ENCODE measurements at places on chromosomes 2 and 18. TPM values are rescaled to one million over a fixed set of nuclear protein-coding genes. Genes with fewer than 3 reads are reported as not detected.
A peak's percentile ranks its signal among the peaks of the same experiment; 100 is the strongest.

IL36G gene
- not detected for total RNA-seq

DNA sequence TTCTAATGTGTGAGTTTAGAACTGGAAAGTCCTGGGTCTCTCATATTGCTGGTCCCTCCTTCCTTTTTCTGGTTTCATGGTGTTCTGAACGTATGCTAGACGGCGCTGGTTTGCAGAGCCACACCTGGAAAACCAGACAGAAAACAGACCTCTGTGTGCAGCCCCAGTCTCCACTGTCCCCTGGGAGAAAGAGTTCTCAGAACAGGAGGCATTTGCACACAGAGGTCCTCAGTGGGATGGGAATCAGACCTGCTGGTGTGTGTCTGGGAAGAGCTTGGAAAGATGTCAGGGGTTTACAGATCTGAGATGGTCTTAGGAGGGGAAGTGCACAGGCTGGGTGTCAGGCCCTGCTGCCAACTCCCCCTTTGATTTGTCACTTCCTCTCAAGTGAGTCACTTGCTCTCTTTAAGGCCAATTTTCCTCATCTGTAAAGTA, 14.9 kb upstream of the MBP start:
- no peak for DNase-seq

- DNase-seq: no peak
Observed at GRCh38 chr2:75559680-75560021, 1.1 kb downstream of the EVA1A start.

GRCh38 chr2:200051611-200051945, 96.2 kb downstream of the MAIP1 start:
- DNase-seq: no peak

DNA sequence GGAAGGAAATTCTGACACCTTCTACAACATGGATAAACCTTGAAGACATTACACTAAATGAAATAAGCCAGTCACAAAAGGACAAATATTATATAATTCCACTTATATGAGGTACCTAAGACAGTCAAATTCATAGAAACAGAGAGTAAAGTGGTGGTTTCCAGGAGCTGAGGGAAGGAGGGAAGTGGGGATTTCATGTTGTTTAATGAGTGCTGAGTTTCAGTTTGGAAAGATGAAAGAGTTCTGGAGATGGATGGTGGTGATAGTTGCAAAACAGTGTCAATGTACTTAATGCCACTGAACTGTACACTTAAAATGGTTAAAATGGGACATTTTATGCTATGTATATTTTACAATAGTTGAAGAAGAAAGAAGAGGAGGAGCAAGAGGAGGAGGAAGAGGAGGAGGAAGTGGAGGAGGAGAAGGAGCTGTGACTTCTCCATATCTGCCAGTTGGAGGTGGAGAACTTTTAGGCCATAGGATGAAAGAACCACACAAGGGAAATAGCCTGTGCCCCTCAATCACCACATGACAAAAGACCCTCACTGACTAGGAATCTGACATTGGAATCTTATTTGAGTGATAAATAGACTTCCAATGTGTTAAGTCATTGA, 55.3 kb upstream of the LGALSL start:
- DNase-seq: no peak

- DNase-seq: no peak
Observed at GRCh38 chr2:134683561-134684112, 35.2 kb downstream of the TMEM163 start.

DNA sequence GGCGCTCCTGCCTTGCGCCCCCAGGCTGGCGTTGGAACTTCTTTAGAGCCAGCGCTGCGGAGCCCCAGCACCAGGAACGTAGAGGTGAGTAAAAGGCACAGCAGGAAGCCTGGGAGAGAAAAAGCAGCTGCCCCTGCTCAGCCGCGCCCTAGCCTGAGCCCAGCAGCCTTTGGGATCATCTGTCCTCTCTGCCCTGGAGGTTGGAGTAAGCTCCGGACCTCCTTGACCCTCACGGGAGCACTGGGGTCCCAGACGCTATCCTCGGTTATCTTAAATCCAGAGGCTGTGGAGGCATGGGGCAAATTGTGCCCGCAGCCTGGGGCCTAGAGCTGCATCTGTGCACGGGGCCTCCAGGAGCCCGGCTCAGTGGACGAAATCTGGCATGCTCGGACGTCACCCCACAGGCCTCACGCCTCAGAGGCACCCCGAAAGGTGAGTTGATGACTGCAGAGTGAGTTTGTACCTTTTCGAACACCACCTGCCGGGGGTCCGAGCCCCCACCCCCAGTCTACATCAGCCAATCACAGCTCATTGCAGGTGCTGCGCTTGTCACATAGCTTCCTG, 1.6 kb upstream of the SLC66A2 start:
- no peak for DNase-seq

DNA sequence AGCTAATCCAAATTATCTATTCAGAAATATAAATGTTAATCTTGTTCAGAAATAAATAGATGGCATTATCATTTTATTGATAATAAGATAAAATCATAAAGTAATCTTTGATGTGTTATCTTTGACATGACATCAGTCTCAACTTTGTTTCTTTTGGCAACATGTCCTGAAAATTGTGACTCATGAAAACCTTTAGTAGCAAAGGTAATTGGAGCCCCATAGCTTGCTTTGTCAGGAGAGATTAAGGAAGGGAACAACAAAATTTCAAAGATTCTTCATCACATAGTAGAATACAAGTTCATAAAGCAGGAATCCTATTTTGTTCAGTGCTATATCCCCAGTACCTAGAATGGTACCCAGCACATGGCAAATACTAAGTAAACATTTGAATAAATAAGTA, 165.4 kb downstream of the KCNE4 start:
- DNase-seq: no peak

- no peak for DNase-seq
Observed at GRCh38 chr2:229832510-229832898, 89.3 kb downstream of the TRIP12 start.

- DNase-seq: peak; percentile 24
Observed at GRCh38 chr2:27582129-27582694, 630 bp upstream of the ZNF512 start.

DNA sequence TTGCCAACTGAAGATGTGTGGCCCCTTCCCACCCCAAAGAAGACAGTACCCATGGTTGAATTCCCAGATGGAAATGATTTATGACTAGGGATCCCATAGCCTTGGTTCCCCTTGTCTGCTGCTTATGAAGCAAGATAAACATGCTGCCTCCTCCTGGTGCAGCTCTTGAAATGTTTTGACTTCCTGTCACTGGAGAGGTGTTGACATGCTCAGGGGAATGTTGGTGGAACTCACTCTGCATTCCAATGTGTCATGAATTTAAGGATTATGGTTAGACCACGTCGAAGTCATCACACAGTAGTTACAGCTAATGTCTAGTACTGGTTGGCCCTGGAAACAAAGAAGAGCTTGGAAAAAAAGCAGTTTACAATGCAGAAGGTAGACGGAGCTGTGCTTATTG, 69.0 kb upstream of the FAM110C start:
- DNase-seq: no peak

DNA sequence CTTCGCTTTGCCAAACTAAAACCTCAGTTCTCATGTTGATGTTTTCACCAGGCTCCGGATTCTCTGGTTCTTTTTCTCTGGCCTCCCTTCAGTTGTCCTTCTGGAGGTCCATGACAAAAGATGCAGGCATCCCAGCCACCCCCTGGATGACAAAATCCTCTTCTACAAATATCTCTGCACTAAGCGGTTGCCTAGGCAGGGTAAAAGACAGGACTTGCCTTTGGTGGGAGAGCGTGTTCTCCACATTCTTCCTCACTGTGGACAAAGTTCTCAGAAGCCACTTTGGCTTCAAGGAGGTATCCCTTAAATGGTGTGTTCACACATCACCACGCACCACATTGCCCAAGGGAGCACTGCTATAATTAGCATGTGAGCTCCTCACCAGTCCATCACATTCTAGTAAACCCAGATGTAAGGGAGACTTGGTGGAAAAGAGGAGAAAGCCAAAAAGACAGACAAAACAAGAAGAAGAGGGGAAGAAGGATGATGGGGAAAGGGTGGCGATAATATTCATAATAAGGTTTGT, 23.6 kb upstream of the MRPL33 start:
- no peak for DNase-seq

DNA sequence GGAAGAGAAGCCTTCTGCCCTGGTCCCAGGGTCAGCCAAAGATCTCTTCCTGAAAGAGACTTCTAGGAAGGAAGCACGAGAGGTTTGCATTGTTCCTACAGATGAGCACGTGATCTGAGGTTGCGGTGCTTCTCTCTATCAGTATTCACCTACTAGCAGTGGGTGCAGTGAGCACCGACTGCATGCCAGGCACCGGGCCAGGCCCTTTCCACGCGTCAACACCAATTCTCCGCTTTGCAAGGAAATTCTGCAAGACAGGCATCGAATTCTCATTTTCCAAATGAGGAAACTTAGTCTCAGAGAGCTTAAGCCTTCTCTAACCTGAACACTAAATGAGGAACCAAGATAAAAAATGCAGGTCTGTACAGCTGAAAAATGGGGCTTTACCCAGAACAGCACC, 151.5 kb upstream of the MYCN start:
- DNase-seq: no peak

DNA sequence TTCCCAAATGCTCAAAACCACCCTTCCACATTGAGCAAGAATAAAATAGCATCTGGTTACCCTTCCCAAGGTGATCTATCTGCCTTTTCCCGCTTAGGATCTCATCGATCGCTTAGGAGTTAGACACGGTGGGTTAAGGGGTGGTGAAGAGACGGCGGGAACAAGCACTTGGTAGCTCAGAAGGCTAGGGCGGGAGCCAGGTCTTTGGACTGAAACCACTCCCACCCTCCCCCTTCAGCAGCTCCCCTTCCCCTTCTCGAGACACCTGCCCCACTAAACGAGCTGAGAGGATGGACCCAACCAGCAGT, 513 bp downstream of the THOC1 start:
- no peak for DNase-seq

DNA sequence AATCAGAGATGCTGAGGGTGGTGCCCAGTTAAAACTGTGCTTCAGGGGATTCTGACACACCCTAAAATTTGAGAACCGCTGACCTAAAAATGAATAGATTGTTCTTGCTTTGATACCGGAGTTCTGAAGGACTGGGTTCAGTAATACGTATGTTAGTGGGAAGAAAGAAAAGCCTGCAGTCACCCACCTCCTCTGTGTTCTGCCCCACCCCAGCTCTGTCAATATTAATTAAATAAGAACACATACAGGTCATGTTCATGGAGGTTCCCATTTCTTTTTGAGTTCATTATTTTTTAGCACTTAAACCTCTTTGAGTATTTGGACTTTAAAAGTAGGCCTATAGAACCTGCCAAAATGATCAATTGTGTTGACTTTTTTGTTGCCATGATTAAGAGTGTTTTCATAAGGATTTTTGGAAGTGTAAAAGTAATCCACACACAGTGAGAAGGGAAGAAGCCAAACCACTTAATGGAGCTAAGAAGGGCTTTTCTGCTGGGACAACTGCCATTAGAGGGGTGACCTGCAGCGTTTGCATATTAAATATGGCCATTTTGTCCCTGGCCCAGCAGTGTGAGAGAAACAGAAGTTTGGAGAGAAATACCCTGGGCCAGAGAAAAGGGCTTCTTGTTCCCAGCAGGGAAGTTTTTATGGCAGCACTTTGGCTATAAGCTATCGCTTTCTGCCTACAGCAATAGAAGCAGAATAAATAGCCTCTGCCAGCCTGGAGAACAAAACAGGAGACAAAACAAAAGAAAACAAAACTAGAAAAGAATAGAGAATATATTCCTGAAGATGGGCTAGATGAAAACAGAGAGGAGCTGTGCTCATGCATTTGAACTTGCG, 80.7 kb upstream of the RNF152 start:
- no peak for DNase-seq

GRCh38 chr2:127176371-127177311, 43.5 kb downstream of the CYP27C1 start:
- no peak for DNase-seq

DNA sequence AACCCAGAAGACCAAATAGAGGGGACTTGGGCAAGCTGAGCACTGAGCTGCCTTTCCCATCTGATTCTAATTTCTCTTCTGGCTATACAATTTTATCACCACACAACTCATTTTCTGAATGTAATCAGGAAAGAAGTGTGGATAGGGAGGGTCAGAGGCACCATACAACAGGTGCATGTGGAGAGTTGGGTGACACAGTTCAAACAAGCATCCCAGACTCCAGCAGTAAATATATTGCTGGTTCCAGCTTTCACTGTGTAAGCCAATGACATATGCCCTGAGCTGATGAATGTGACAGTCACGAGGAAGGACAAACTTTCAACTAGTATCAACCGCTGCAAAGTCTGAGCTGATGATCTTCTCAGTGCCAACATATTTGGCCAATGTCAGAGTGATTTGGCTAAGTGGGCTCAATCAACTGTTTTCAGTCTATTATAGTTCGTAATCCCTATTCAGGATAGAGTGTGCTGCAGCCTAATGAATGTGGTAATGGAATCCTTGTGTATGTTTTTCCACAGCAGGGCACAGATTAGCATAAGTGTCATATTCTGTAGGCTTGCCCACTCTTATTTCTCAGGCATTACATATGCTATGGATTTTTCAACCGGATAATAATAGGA, 109.9 kb upstream of the MEIS1 start:
- DNase-seq: no peak

All from natural killer cell (primary cell).